H1 (cell line): ENCODE measurements at places on chromosomes 11 and 22.
A peak's percentile ranks its signal among the peaks of the same experiment; 100 is the strongest.

DNA sequence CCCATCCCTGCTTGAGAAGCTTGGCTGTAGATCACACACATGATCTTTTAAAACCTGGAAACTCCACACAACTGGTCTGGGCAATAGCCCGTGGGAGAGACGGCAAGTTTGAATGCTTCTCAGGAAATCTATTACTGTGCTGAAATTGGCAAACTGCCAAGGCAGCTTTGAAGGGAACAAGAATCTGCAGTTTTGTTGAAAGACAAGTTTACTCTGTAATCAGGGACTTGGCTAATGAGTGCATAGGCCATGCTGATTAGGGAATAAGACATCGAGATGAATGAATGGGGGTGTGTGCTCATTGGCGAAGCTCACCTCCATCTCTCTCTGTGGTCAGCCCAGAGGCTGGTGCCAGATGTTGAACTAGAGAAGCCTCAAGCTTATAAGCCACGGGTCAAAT, 218.8 kb downstream of the HIPK3 start:
- no peak for DNase-seq

- no peak for DNase-seq
These were observed 1.4 kb upstream of the AP5B1 start for GRCh38 chr11:65781962-65782815.

- no peak for DNase-seq
These were observed 64.8 kb downstream of the STIM1 start for GRCh38 chr11:3920148-3920852.

DNA sequence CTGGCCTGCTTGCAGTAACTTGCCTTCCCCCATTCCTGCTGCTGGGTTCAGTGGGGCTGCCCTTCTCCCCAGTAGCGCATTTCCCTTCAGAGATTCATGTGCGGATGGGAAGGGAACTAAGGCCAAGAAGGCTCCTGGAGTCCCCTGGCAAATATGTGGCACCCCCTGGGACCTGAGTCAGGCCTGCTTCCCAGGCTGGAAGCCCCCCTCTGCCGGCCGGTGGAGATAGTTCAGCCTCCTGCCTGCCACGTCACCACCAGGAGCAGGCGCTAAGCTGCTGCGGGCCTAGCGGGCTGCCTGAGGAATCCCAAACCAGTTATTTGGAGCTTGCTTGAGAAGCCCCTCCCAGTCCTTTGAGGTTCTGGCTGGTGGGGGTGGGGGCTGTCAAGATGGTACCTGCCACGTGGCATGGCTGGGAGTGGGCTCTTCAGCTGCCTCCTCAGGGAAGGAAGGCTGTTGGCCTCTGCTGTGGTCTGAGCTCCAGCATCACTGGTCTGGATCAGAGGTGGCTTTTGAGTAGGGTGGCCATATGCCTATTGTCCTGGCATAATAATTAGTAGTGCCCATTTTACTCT, 2.0 kb downstream of the SERPINH1 start:
- peak; percentile 82 for DNase-seq

DNA sequence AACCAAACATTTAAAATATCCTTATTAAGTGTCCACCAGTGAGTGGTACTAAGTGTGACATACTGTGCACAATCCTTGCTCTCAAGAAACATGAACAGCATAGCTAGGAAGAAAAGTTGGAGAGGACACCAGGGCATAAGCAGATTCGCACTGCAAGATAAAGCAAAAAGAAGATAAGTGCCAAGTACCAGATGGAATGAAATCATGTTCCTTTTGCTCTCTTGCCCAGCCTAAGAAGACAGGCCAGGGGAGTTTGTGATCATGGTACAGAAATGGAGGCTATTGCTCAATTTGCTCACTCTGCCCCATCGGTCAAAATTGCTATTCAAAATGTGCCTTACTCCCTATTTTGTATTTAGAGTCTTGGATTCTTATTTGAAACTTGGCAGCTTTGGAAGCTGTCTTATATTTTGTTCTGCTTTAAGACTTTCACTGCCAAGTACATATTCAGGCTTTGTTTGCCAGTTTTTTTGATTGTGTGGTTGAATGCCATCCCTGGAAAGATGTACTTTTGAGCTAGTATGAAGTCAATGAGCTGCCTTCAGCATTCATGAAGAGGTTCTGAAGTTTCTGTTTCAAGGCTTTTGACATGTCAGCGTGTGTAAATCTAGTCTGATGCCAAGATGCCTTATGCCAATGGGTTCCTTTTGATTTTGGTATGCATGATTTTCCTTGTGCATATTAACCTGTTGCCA, 90.3 kb downstream of the PAX6 start:
- no peak for DNase-seq

GRCh38 chr11:92954003-92954402, 15.4 kb upstream of the MTNR1B start:
- no peak for DNase-seq

DNA sequence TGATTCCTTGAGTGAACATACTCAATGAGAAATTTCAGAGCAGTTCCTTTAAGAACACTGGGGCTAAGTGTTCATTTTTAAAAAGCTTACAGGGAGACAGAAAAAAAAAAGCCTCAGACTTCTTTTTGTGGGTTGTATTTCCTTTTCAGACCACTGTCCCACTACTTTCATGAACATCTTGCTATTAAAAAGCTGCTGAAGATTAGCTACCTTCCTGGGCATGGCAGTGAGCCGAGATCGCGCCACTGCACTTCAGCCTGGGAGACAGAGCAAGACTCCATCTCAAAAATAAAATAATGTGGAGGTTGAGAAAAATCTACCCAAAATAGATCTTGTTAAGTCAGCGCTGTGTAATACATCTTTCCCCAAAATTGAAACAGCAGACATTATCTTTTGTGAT, 10.8 kb downstream of the TRAF6 start:
- DNase-seq: no peak

GRCh38 chr11:21771097-21771496, 421.8 kb upstream of the ANO5 start:
- no peak for DNase-seq

GRCh38 chr11:2853997-2854560, 31.5 kb downstream of the CDKN1C start:
- DNase-seq: no peak

GRCh38 chr11:8913961-8914660, 3.1 kb downstream of the AKIP1 start:
- DNase-seq: no peak

DNA sequence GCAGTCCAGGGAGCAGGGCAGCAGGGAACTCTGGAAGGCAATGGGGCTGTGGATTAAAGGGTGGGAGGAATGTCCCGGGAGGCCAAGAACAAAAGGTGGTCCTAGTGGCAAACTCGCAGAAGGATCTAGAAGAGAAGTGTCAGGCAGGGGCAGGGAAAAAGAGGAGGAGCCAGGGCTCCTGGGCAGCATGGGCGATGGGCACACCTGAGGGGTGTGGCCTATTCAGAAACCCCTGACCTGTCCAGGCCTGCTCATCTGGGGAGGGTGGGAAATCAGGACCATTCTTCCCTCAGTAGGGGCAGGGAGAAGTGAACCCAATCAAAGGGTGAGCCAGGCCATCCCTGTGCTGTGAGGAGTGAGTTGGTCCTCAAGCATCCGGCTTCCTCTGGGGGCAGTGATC, 108.6 kb downstream of the TRIM29 start:
- DNase-seq: no peak

DNA sequence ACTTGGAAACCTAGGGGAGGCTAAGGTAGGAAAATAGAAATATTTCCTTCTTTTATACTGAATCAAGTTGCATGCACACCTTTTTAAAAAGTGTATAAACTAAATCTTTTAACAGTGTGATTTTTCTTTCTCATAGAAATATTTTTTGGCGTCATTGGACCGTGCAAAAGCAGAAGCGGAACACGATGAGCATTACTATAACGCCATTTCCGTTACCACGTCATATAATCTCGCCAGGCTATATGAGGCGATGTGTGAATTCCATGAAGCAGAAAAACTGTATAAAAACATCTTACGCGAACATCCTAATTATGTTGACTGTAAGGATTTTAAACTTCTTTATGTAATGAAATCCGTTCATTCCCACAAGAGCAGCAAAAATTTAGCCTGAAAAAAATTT, 13.4 kb downstream of the CTR9 start:
- DNase-seq: no peak

GRCh38 chr11:18352581-18352980, 30.2 kb downstream of the GTF2H1 start:
- no peak for DNase-seq

GRCh38 chr11:90204832-90205646, 17.8 kb downstream of the CHORDC1 start:
- no peak for DNase-seq

- no peak for DNase-seq
These were observed 6.8 kb downstream of the GTSE1 start for GRCh38 chr22:46303347-46303965.

- no peak for DNase-seq
These were observed 6.6 kb upstream of the BARX2 start for GRCh38 chr11:129368889-129369672.

GRCh38 chr22:20026996-20027601, 6.2 kb downstream of the TANGO2 start:
- DNase-seq: no peak

- no peak for DNase-seq
These were observed 15.6 kb downstream of the SMC1B start for GRCh38 chr22:45397806-45398205.

GRCh38 chr11:68584097-68584496, 100.2 kb upstream of the GAL start:
- DNase-seq: peak; percentile 94

DNA sequence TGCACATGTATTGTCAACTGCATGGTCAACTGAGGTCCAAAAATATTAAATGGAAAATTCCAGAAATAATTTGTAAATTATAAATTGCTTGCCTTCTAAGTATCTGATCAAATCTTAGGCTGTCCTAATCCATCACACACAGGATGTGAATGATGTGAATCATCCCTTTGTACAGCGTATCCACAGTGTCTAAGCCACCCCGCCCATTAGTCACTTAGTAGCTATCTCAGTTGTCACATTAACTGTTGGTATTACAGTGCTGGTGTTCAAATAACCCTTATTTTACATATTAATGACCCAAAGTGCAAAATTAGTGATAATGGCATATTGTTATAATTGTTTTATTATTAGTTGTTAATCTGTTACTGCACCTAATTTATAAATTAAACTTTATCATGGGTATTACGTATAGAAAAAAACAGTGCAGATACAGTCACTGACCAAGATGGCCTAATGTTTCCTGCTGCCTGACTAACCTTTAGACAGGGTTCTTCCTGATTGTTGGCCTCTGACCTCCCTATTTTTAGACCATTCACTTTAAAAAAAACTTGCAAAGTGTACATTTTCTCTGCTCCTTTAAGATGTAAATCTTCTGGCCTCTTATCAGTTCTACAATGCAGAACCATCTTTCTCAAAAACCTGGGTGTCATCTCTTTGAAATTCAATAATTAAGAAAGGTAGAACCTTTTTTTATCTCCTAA, 2.9 kb upstream of the SVIP start:
- DNase-seq: no peak

DNA sequence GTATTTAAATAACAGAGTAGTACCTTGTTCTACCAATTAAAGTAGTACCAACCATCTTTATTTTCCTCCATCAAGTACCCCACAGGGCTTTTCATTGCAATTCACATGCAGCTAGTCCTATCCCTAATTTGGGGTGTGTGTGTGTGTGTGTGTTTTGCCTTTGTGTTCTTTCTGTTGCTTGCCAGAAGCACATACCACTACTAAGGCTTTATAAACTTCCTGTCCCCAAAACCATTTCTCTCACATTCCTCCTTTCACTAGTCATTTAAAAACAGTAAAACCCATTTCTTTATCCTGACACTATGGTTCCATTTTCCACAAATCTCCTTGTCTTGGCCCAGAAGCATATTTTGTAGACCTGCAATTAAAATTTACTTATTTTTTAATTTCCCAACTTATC, 54.6 kb downstream of the SLC36A4 start:
- no peak for DNase-seq

DNA sequence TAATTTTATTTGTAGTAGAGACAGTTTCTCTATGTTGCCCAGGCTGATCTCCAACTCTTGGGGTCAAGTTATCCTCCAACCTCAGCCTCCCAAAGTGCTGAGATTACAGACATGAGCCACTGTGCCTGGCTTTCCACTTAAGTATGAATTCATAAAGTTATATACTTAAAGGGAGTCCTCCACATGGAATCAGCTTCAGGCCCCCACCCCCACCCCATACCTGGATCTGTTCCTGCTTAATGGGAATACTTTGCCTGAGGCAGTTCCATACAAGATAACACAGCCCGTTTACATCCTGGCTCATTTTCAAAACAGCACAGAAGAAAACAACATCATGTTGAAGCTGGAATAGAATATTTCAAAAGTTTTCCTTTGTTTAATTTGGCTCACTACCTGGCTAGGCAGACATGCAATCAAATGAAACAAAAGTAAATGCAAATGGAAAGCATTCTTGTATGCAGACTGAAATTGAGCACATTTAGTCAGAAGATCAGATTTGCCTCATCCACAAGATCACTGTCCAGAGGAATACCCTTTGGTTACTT, 82.4 kb downstream of the FAT3 start:
- no peak for DNase-seq

- DNase-seq: no peak
These were observed 116.1 kb downstream of the WNT11 start for GRCh38 chr11:76090174-76090573.

- DNase-seq: no peak
These were observed 2.7 kb downstream of the HIPK3 start for GRCh38 chr11:33259869-33260268.

GRCh38 chr11:121553806-121554205, 101.0 kb upstream of the SORL1-AS1 start:
- DNase-seq: no peak

DNA sequence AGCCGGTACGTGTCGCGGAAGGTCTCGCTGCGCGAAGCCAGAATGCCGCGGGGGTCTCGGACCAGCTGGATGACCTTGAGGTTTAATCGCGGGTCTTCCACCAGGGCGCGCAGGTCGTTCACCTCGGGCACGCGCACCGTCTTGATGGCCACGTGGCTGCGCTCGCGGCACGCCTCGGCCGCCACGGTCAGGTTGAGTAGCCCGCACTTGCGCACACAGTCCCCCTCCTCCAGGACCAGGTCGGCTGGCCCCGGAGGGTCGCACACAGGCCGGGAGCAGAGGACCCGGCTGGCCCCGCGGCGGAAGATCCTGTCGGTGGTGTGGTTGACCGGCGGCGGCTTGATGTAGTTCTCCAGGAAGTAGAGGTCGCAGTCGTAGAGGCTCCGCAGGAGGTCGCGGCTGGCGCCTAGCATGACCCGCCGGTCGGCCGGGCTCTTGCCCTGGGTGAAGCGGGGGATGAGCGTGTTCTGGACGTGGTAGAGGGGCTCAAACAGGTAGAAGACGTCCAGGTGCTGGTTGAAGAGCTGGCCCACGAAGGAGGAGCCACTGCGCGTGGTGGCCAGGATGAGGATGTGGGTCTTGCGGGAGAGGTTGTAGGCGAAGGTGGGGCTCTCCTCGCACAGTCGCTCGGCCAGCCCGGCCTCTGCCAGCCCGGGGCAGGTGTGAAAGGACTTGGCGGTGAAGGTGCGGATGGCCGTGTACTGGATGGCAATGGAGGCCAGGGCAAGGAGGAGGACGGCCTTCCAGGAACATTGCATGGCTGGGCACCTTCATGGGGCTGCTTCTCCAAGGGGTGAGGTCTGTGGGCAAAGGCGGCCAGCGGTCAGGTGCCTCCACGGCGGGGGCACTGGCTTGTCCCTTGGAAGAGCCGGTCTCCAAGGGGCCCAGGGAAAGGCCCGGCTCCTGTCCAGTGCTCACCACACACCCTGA, 15.0 kb downstream of the CHST1 start:
- DNase-seq: no peak
